ENCODE measurements at places on chromosomes 5 and 9.

DNA sequence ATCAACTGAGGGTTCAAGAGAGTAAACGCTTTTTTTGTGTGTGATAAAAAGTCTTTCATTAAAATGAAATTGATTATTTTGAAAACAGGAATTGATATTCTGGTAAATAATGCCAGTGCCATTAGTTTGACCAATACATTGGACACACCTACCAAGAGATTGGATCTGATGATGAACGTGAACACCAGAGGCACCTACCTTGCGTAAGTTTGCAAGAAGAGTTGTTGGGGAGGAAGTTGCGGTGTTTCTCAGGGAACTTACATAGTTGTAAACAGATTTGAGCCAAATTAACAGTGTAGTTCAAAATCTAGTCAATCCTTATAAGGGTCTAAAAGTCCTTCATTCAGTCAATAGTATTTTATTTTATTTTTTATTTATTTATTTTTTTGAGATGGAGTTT, 28.9 kb downstream of the HSDL2 start:
- DNase-seq: no peak

DNA sequence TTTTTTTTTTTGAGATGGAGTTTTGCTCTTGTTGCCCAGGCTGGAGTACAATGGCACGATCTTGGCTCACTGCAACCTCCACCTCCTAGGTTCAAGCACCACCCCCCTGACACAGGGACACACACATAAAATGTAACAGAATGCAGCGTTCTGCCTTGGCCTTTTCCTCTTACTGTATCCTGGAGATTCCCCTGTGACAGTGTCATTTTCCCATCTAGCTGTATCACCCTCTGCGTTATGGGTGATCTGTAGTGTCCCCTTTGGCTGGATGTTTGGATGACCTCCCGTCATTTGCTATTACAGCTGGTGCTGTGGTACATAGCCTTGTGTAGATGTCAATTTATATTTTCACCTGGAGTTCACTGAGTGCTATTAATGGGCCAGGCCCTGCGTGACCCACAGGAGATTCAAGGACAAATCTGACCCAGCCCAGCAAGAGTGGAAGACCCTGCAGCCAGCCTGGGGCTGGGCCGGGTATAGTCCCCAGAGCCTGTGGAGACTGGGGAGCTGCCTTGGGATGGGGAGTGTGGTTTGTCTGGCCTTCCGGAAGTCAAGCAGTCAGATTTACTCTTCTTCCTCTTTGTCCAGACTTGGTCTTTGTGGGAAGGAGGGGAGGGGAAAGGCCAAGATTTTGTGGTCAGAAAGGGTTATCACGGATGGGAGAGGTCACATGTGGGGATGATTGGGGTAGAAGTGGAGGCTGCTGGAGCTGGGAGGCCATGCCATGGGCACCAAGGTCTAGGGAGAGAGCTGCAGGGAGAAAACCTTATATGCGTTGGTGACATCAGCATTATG, 43.6 kb downstream of the ERGIC1 start:
- peak; percentile 41 for DNase-seq

DNA sequence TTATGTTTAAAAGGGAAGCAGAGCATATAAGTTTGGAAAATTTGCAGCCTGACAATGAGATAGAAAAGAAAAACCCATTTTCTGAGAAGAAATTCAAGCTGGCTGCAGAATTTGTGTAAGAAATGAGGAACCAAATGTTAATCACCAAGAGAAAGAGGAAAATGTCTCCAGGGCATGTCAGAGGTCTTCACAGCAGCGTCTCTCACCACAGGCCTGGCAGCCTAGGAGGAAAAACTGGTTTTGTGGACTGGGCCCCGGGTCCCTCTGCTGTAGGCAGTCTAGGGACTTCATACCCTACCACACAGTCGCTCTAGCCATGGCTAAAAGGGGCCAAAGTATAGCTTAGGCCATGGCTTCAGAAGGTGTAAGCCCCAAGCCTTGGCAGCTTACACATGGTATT, 32.1 kb upstream of the HSD17B4 start:
- DNase-seq: no peak

DNA sequence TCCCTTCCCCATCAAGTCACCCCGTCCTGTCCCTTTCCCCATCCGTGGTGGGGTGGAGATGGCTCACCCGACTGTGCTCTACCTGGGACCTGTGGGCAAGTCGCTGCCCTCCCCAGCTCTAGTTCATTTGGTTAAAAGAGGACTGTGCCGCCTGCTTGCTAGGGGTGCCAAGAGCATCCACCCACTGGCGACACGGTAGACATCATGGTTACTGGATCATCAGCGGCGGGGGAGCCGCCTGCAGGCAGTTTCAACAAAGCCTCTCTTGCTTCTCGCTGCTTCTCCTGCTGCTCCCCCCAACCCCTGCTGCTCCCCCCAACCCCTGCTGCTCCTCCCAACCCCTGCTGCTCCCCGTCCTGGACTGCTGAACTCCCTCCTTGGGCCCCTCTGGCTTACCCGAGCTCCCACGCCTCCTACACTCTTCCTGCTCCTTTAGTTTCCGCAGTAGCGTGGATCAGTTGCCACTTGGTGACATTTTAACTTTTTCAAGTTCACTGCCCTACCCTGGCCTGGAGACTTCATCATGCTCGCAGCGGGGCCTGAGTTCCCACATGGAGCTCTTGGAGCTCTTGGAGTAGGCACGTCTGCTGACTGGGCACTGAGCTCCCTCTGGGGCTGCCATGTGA, 22.0 kb upstream of the SCGB3A1 start:
- no peak for DNase-seq

DNA sequence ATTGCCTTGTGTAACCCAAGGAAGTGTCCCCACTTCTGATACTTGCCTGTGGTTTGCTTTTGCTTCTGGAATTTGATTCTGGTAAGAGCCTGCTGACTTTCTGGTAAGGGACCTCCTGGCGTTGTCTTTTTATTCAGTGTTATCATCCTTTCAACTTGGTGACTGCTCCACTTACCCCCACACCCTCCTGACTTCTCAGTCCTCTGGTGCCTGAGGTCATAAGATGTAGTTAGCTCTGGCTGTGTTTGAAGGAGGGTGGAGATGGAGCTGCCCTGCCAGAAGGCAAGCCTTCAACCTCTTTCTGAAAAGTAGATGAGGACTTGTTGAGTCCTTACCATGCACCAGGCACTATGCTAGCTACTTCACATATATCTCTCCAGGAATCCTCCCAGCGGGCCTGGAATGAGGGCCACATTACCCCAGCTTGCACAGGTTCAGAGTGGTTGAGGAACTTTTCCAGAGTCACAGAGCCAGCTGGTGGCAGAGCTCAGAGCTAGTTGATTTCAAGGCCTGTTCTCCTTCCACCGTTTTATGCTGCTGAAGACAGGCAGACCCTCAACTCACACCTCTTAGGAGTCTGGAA, 45.2 kb upstream of the PITX1 start:
- no peak for DNase-seq

DNA sequence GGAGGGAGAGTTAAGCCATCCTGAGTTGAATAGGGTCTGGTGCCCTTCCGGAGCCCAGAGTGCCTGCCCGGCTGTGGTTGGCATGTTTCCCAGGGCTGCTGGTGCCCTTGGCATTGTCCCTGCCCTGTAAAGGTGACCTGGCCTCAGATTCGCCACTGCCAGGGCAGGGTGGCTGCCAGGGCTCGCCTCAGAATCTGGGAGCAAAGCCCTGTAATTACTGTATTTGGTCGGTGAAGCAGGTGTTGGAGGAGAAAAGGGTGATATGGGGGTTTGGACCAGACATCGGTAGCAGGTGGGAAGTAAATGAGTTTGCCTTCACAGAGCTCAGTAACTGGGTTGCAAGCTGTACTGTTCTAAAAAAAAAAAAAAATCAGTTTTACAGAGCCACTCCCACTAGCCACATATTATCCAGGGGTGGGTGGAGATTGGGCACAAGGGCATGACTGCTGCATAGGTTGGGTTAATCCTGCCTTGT, 47.6 kb downstream of the RGS3 start:
- DNase-seq: no peak

DNA sequence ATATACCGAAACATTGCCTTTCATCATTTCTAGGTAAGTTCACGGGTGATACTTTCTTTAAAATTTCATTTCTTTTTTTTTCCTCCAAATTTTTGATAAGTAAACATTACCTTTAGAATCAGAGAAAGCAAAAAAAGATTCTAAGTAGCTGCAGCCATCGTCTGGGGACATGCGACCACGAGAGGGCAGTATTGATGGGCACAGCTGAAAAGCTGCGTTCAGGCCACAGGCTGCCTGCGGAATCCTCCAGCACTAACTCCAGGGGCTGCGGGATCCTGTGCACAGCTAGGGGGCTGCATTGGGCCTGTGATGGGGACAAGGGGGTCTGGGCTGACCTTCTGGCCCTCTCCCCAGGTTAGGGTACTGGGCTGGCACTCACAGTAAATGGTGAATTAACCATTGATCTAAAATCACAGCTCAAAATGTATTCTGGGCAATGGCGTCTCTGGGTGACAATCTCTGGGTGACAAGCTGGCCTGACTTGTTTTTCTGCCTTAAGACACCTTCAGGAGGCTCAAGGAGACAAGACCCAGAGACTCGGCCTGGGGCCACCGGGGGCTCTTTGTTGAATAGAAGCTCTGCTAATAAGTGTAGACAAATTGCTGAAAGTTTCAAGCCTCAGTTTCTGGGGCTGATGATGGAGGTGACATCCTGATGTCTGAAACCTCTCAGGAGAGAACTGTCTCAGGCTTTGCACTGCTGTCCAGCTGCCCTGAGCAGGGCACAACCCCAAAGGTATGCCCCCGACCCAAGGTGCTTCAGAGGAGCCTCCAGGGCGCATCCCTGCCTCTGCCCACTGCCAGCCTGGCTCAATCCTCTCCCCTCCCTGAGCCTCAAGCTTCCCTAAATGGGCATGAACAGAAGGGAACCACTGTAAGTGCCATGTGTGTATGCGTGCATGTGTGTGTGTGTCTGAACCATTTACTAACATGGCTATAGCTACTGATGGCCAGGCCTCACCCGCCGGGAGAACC, 44.3 kb upstream of the SARDH start:
- peak; percentile 39 for DNase-seq

- no peak for DNase-seq
These were observed 27.8 kb upstream of the ARAP3 start for GRCh38 chr5:141709699-141710267.

Measured in CMK (cell line).